ENCODE measurements at places on chromosomes 3 and 15.
A peak's percentile ranks its signal among the peaks of the same experiment; 100 is the strongest.

- DNase-seq: peak; percentile 58
Measured at GRCh38 chr15:38564557-38565286, at the start of gene RASGRP1. TSS of gene RASGRP1 (minus strand) at chr15:38564814. CDS start at chr15:38564628, 186 bp downstream.

- no peak for DNase-seq
Measured at GRCh38 chr3:152293347-152294006, 24.7 kb downstream of the MBNL1 start.

DNA sequence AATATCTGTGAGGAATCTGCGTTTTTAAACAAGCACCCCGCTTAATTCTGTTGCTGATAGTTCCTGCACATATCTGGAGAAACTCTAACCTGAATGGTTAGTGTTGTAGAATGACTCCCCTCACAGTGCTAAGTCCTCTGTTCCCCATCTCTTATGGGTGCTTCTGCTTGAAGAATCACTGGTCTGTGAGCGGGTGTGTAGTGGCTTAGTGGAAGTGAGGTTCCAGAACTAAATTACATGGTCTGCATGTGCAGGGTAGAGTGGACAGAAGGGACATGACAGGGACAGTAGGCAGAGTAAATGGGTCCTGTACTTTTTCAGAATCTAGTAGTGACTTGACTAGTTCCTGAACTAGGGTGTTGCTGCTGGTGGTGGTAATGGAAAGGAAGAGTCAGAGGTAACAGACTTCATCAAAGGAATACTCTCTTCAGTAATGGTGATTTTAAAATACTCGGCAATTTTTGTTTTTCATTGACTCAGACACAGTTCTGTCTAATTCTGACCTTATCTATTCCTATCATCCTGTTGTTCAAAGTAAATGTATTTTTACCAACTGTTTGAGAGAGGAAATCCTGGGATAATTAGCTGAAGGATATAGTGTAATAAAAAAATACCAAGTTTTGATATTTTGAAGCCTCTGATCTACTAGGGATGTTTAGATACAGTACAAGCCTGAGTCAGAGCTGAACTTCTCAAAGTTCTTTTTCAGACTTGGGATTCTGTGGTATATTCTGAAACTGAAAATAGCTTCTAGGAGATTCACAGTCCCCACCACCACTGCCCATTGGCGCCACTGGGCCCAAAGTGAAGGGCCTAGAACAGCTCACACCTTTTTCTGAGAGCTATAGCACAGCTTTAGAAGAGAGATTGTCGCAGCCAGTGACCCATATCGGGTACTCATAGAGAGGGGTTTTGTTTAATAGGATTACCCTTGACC, 55.5 kb downstream of the FNDC3B start:
- no peak for DNase-seq

- DNase-seq: no peak
Measured at GRCh38 chr15:24054547-24055245, 367.6 kb upstream of the NDN start.

GRCh38 chr3:151178208-151178845, 24.7 kb downstream of the GPR171 start:
- DNase-seq: no peak

- DNase-seq: no peak
Measured at GRCh38 chr3:90005281-90005847, 897.9 kb downstream of the EPHA3 start.

GRCh38 chr3:41684797-41685735, 276.8 kb downstream of the ULK4 start:
- DNase-seq: no peak

All from KG1 (cell line).